OCI-LY7 (cell line): ENCODE measurements at places on chromosomes 5 and 9. TPM values are rescaled to one million over a fixed set of nuclear protein-coding genes. Genes with fewer than 3 reads are reported as not detected.
A peak's percentile ranks its signal among the peaks of the same experiment; 100 is the strongest.

GRCh38 chr9:119477197-119477596, 108.0 kb upstream of the BRINP1 start:
- DNase-seq = no peak

GRCh38 chr5:169610606-169611005, 26.5 kb upstream of the DOCK2 start:
- DNase-seq = no peak

DNA sequence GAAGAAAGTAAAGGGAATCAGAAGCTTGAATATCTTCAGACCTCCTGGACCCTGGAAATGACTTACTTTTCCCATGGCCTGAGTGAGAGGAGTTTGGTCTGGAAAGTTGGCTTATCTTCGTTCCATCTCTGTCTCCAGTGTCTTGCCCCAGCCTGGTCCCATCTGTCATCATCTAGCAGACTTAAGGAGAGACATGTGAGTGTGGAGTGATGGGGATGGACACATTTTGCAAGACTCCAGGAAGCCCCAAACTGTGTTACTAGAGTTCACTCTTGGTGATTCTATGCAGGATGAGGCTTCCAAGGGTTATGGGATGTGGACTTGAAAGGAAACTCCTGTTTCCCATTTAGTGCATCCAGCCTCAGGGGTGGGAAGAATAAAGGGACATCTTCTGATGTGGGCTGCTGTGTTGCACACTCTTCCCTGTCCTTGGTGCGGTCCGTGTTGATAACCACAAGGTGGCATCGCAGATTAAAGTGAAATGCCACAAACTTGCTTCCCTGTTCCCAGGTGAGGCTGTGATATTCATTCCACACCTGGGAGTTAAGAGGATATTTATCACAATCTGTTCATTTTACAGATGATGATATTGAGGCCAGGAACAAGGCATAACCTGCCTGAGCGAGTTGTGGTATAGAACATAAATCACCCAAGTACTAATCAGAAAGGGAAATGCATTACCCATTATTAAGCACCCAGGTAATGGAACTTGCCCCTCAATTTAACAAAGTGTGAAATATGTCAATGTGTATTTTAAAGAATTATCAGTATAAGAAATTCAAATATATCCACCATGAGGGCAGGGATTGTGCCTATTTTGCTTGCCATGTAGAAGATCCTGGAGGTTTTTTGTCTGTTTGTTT, 269.9 kb upstream of the PAPPA start:
- peak; percentile 7 for DNase-seq

- DNase-seq = no peak
These were observed 38.9 kb upstream of the EGFL7 start for GRCh38 chr9:136623842-136624183.

ZNG1E gene
- total RNA-seq = 101 and 104 TPM in 2 replicates

ESM1 gene
- not detected in 2 replicates for total RNA-seq
